Pulmonary artery endothelial cell (primary cell): ENCODE measurements at places on chromosomes 2 and 18.

GRCh38 chr2:150474326-150475074 is 13.0 kb downstream of the RND3 start:
- no peak for DNase-seq

DNA sequence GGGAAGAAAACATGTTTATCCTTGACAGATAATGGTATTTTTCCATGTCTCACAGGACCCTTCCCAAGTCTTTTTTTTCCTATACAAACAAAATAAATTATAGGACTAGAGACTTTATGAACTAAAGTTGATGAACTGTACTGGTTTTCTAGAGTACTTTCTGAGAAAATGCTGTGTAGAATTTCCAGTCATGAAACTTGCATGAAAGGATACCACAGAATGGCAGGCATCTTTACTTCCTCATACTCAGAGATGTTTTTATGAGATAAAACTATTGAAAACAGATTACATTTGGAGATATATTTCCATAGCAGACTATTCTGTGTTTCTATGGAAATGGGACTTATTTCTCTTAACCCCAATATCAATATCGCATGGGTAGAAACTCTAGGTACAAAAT is 403.5 kb downstream of the PARD3B start:
- no peak for DNase-seq

DNA sequence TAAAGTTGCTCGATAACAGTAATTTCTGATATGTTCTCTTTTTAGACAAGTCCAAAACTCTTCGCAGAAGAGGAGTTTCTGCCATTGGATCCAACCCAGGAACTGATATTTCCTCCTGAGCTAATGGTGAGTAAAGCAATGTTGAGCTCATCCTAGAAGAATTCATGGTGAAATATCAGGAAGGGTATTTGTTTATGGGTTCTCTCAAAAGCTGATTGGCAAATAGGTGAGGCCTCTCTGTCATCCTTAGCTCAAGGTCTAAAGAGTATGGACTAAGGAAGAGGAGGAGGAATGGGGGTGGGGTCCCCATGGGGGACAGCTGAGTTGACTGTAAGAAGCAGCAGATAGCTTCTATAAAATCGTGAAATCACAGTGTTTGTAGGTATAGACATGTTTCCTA is 18.2 kb downstream of the AOX1 start:
- DNase-seq = no peak

DNA sequence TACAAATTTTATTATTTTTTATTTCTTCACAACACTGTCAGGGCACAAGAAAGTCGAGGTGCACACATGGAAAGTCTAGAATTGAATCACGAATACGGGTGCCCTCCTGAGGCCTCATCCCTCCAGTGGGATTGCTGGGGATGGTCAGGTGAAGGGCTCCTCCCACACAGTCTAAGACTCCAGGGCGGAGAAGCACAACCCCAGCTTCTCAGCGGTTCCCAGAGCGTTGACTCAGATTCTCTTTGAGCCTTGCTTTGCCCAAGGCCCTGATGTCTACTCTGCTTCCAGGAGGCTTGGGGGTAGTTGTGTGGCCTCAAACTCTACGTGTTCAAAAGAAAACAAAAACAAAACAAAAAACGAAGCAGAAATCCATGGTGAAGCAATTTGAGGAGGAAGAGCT is 108.4 kb downstream of the LYPD6B start:
- no peak for DNase-seq
